ENCODE measurements at places on chromosomes 6 and 20.

DNA sequence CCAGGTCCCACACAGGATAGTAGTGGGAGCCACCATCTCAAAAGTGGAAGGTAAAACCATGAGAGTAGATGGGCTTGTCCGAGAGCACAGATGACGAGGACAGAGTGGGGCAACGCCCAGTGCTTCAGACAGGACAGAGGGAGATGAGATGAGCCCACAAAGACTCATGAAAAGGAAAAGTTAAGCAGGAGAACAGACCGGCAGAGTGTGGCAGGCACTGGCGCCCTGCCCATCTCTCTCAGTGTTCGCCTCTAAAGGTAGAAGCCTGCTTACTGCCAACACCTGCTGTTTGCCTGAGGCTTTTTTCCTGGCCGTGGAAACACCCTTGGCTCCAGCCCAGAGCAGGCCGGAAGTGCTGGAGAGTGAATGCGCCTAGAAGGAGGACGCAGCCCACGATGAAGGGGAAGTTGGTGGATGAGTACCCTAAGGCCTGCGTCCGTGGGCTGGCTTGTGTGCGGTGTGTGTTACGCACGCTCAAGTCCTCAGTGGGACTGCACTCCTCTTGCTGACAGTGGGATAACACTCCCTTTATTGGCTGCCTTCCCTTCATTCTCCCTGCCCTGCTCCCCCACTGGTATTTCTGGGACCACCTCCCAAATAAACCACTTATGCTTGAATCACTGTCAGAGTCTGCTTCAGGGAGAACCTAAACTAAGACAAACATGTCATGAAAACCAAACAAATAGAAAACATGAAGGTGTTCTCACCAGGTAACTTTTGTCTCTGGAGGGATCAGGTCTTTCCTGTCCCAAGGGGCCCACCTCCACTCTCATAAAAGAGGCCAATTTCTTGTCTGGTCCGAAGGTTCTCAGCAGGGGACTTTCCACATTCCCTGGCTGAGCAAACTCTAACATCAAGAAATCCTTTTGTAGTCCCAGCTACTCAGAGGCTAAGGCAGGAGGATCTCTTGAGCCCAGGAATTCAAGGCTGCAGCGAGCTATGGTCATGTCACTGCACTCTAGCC, 9.1 kb upstream of the FOXP4 start:
- no peak for DNase-seq

DNA sequence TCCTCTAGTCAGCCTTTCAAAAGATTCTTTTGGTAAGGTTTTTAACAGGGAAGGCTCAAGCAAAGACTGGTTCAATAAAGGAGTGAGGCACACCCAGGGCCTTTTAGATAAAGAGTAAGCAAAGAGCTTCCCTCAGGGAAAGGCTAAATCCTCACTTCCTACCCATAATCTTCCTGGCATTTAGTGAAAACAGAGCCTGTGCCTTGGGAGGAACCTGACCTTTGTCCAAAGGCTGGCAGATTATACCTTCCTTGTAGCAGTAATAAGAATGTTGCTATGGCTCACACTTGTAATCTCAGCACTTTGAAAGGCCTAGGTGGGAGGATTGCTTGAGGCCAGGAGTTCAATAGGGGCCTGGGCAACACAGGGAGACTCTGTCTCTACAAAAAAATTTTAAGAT, 280.1 kb upstream of the PLCB4 start:
- no peak for DNase-seq

- DNase-seq: peak; percentile 33
Measured at GRCh38 chr6:106255306-106255705, 70.3 kb downstream of the ATG5 start.

GRCh38 chr6:130906736-130907381, 79.7 kb downstream of the SMLR1 start:
- peak; percentile 78 for DNase-seq

DNA sequence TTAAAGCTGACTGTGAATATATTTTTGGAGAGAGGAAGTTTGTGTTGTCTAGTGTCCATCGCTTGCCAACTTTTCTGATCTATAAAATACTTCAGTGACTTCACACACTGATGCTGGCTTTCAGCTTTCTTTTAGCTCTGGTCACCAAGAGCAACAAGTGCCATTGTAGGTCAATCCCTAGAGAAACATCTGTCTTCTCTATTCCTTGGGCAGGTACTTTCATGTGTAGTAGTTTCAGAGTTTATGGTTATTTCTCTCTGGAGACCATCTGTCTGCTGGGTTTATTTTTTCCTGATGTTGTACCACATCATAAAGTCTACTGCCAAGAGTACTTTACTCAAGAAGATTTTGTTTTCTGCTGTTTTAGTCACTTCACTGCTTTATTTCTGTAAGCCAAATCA, 249.9 kb downstream of the KHDC1L start:
- DNase-seq: no peak

DNA sequence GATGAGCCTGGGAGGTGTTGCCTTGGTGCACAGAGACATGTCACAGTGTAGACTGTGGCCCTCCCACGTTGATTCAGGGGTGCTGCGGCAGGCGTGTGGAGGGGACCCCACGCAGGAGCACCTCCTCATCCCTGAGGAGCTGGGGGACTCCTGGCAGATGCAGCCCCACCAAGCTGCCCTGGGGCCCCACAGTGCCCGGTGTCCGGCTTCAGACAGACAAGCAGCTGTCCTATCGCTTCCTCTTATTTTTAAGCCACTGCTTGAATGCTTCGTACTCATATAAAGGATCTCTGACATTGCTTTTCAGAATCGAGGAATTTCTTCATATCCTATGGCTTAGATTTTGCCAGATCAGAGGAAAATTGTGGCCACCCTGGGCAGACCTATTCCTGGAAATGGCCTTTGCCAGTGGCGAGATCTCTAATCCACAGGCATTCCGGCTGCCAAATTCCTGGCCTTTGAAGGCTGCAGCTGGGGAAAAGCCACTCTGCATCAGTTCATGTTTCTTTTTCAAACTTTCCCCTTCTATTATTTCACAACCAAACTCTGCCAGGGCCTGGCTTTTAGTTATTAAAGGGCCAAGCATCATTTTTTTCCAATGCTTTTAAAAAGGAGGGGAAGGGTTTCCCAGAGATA, 337.0 kb downstream of the THBS2 start:
- DNase-seq: peak; percentile 92

- DNase-seq: peak; percentile 47
Measured at GRCh38 chr6:144278659-144279314, 6.3 kb upstream of the UTRN start.

DNA sequence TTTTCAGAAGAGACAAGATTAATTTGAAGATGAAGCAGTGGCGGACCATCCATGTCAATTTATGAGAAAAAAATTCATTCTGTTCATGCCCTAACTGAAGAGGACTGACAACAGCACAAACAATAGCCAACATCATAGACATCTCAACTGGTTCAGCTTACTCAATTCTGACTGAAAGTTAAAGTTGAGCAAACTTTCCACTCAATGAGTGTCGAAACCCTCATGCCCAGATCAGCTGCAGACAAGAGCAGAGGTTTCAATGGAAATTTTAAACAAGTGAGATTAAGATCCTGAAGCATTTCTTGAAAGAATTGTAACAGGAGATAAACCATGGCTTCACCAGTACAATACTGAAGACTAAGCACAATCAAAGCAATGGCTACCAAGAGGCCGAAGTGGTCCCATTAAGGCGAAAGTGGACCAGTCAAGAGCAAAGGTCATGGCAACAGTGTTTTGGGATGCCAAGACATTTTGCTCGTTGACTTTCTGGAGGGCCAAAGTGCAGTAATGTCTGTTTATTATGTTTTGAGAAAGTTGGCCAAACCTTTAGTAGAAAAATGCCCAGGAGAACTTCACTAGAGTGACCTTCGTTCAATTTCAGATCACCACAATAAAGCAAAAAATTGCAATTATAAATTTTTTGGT, 6.1 kb upstream of the SFT2D1 start:
- DNase-seq: peak; percentile 9

DNA sequence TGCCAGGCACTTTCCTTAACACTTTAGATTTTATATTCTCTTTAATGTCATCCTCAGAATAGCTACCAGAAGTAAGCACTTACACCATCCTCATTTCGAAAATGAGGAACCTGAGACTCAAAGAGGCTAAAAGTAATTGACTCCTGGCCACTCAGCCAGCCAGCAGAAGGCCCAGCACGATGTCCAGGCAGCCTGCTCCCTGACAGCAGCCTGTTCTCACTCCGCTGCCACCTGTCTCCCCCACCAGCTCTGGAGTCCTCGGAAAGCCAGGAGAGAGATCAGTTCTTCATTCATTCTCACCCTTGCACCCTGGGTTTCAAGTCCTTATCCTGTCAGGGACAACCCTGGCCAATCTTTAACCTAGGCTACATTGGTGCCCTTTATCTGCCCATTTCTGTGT, 174.0 kb downstream of the SASH1 start:
- DNase-seq: no peak

DNA sequence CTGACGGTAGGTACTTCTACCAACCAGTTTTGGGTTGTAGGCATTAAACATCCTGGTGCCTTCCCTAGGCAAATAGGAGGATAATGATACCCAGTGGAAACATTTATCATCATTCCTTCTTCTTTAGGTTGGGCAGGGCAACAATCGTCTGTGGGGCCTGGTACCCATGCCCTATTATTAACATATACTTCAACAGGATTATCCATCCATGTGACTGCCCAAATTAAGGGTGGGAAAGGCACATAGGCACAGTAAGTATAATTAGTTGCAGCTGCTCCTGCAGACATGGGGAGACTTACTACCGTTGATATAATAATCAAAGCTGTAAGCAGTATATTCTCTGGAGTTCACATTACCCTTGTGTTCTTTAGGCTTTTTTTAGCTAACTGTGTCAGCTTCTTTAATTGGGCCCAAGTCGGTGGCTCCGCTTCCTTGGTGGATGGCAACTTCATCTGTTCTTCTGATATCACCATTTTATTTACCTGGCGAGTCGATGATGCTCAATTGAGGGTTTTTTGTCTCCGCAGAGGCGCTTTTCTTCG, 16.8 kb downstream of the RPL7L1 start:
- DNase-seq: no peak

DNA sequence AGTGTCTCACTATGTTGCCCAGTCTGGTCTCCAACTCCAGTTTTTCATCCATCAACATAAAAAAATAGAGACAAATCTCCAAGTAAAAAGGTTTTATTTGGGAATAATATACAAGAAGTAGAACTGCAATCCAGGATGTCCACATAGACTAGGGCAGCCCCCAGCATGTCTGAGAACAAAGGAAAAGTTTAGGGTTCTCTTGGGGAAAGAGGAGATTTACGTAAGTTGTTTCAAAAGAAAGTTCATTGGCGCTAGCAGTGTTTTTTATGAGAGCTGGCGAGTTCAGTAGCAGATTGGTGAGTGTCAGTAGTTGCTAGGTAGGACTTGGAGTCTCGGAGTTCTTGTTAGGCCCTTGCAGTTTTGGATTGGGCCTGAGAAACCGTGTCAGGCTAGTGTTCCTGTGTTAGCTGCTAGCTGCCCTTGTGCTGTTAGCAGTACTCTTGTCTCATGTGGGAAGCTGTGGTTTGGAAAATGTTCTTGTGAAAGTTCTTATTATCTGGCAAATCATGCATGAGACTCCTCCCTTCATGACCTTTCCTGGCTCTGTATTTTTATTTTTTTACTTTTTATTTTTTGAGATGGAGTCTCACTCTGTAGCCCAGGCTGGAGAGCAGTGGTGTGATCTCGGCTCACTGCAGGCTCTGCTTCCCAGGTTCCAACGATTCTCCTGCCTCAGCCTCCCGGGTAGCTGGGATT, 24.7 kb downstream of the TTLL9 start:
- DNase-seq: peak; percentile 65

DNA sequence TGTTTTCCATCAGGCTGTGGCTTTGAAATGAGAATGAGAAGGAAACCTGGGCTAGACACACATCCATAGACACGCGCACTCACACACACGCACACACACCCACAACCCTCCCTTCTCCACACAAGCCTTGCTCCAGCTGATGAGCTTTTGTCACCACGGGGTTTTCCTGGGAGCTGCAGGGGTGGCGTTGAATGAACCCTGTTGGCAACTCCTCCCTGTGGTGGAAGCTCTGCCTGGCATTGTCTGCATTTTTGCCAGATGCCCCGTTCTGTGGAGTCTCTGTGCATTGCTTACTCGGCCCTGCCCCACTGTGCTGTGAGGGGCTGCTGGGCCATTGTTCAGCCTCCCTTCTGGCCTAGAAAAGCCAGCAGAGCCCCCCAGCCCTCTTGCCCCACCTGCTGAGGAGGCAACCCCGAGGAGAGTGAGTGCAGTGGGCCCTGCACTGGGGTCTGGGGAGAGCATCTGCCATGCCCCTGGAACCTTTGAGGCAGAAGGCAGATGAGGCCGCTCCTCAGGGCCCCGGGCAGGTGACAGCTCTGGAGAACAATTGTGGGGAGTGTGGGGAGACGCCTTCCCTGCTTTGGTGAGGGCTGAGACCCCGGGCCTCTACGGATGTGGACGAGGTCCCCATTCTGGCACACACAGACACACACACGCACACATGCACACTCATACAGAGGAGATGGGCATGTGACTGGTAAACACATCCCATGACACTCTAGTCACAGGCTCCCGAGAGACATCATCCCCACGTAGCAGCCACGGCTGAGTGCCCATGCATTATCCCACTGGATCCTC, 9.9 kb downstream of the ADIG start:
- DNase-seq: no peak

DNA sequence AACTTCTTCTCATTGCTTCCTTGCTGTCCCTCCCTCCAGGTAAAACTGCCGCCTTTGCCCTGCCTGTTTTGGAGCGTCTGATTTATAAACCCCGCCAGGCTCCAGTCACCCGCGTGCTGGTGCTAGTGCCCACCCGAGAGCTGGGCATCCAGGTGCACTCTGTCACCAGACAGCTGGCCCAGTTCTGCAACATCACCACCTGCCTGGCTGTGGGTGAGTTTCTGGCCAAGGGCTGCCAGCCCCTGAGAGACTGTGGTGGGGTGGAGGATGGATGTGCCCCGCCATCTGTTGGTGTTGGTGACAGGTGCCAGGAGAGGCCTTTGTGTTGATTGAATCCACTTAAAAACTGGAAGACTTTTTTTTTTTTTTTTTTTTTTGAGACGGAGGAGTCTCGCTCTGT, 9.5 kb downstream of the DDX27 start:
- DNase-seq: no peak

DNA sequence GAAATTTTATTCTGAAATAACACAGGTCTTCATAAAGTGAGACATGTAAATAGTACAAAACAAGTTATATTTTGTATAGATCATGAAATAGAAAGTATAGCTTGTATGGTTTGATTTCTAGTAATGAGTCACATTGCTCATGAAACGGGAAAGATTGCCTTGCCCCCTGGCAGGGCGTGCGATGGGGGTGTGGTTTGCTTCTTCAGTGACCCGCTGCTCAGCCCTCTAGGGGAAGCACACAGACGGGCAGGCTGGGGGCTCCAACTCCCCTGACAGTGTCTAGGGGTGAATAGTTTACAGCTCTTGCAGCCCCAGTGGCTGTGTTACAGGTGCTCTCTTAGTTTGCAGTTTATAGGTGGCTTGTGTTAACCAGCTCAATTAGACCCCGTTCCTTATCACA, 170.5 kb upstream of the RGS17 start:
- no peak for DNase-seq

DNA sequence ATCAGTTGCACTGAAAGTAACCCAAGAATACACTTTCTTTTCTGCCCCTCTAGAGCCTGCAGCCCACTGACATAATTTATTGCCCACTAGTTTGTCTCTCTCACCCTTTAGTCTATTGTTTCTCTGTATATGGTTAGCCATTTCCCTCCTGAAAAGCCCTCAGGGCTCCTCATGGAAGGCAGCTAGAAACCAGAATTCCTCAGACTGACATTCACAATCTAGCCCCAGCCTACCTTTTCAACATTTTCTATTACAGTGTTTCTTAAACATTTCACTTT, 21.4 kb upstream of the PAQR8 start:
- no peak for DNase-seq
